ENCODE measurements at places on chromosomes 16 and 17.

GRCh38 chr17:21096874-21097273, 29.9 kb upstream of the DHRS7B start:
- DNase-seq: no peak

DNA sequence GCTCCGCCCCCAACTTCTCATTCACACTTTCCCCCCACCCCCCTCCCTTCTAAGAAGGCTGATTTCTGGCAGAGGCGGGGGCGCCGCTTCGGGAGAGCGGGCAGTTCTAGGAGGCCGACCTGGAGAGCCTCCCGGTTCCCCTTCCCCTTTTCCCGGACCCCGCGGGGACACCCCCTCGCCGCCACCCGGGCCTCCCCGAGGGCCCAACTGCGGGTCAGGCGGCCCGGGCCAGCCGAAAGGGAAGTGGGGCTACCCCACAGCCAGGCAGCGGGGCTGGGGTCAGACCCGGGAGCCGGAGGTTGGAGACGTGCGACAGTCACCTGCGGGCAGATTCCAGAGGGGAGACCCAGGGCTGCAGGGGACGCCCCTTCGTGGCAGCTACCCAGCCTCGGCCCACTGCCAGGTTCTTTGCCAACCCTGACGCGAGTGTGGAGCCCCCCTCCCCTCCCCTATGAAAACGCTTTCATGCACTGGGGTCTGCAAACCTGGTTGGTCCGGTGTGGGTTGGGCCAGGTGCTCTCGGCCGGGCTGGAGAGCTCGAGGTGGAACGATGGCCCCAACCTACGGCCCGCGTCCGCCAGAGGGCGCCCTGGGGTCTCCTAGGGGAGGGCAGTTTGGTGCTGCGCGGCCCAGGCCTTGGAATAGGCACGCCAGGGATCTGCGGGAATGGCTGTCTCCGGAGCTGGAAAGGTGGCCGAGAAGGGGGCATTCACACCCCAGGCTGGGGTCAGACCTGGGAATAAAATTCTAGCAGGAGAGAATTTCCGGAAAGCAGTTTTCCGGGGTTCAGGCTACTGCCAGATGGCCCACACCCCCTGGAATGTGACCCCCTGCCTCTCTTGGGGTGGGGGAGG, 721 bp upstream of the SOCS3 start:
- no peak for DNase-seq

DNA sequence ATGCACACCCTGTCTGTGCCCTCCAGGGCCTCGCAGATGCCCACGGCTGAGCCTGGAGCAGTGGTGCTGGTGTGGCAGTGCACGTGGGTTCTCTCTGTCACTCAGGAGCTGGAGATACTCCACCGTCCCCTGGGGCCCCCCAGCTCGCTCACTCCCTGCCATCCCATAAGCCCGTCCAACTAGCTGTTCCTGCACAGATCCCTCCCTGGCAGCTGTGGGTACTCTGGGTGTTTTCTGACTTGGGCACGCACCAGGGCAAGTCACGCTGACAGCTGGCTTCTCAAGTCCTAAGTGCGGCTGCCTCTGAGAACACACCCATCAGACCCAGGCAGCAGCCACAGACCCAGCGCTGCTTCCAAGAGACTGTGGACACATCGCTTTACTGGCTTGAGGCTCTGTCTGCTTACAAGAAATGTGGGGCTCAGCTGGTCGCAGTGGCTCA, 25.4 kb upstream of the ITGB4 start:
- DNase-seq: no peak

GRCh38 chr17:22707626-22708025, 1015.3 kb downstream of the KCNJ18 start:
- DNase-seq: no peak

DNA sequence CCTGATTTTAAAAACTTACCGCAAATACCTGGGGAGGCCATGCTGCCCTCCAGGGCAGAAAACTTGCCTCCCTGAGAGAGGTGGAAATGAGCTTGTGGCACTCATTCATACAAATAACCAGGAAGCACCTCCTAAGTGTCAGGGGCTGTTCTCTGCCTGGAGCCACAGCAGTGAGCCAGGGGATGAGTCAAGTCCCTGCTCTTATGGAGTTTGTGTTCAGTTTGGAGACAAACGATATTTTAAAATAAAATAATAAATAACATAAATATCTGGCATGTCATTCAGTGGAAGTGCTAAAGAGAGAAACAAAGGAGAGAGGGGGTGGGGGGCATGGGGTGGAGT, 313.8 kb downstream of the C16orf95 start:
- no peak for DNase-seq

DNA sequence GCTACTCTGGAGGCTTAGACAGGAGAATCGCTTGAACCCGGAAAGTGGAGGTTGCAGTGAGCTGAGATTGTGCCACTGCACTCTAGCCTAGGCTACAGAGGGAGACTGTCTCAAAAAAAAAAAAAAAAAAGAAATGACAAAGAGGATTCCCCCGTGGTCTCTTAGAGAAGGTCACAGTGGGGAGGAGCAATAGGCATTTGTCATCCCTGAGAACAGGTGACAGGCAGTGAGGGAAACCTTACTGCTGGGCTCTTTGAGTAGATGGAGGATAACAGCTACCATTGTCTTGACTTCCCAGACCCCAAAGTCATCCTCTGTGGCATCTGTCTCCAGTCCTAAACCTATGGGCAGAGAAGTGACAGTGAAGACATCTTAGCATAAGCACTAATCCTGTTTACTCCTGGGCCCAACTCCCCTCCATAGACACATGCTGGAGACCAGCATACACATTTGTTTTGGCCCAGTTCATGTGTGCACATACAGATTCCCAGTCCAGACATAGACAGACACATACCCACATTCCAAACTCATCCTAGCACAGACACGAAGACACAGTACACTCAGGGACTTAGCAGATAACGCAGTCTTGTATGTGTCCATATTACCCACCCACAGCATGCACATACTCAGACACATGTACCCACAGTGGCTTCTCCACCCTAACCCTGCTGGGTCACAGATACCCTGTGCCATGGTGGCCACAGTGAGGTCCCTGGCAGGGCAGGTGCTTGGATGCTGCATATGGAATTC, 2.7 kb downstream of the ESRP2 start:
- no peak for DNase-seq

DNA sequence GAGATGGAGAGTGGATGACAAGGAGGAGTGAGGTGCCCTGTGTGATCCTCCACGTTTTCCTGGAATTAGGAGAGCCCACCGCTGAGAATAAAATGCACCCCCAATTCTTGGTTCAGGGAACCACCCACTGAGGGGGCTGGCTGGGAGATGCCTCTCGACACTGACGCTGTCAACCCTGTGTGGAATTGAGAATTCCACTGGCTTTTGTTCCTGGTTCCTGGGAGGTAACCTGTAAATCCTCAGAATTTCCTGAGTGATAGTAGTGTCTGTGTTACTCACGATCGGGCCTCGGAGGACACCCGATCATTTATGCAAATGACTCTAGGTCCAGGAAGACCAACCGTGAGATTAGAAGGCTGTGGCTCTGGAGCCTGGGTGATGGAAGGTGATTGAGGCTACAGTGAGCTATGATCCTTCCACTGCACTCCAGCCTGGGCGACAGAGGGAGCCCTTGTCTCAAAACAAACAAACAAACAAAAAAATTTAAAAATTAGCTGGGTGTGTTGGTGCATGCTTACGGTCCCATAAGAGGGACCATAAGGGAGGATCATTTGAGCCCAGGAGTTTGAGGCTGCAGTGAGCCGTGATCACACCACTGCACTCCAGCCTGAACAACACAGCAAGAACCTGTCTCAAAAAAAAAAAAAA, 11.7 kb upstream of the PRPSAP1 start:
- no peak for DNase-seq

DNA sequence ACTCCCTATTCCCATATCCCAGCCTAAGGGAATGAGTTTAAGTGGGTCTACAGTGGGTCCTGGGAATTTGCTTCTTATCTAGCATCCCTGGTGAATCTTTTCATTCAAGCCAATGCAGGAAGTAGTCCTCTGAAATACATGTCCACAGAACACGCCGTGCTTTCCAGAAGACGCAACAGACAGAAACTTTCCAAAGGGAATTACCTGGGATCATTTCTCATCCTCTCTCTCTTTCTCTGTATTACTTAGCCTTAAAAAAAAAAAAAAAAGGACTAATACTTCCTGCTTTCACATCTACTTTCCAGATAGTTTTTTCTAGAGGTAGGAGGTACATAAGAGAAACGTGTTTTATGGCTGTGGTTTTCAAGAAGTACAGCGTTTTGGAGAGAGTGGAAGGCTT, 499.0 kb downstream of the MAF start:
- DNase-seq: no peak

GRCh38 chr17:34098699-34099098, 156.4 kb upstream of the CCL2 start:
- no peak for DNase-seq

DNA sequence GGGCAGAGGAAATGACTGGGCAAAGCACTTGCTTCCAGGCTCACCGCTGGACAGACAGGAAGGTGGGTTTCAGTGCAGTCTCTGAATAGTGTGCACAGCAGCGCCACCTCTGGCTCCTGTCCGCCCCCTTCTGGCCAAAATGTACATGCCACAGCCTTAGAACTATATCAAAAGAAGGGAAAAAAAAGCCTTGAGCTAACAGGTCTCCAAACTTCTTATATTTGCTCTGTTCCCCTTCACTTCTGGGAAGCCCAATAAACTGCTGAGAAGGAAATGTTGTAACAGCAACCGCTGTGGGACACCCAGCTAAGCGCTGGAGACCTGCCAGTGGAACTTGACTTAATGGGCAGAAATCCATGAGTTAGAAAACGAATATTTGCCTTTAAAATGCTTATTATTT, 17.5 kb downstream of the COG7 start:
- DNase-seq: no peak

GRCh38 chr17:62825182-62825581, 17.1 kb upstream of the MARCHF10 start:
- no peak for DNase-seq

DNA sequence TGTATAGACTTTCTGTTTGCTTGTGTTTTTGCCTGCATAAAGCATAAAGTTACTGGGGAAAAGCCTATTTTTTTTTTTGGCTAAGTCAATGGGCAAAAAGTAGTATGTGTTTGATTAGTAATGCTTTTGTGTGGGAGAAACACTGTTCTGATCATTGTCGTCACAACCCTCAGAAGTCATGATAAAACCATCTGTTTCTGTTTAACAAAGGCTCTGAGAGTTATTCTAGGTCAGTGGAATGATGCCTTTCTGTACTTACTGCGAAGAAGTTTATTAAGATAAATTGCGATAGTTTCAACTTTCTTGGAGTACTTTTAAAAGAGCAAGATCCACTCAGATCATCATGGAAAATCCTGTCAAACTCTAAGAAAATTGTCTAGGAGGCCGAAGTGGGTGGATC, 80.9 kb downstream of the PRKCA start:
- no peak for DNase-seq
